Stimulated activated CD8-positive, alpha-beta memory T cell treated with anti-CD3 and anti-CD28 coated beads, Interleukin-4, amount 100 ng/mL, for 4 hours (primary cell): ENCODE measurements at places on chromosomes 1 and 21.

DNA sequence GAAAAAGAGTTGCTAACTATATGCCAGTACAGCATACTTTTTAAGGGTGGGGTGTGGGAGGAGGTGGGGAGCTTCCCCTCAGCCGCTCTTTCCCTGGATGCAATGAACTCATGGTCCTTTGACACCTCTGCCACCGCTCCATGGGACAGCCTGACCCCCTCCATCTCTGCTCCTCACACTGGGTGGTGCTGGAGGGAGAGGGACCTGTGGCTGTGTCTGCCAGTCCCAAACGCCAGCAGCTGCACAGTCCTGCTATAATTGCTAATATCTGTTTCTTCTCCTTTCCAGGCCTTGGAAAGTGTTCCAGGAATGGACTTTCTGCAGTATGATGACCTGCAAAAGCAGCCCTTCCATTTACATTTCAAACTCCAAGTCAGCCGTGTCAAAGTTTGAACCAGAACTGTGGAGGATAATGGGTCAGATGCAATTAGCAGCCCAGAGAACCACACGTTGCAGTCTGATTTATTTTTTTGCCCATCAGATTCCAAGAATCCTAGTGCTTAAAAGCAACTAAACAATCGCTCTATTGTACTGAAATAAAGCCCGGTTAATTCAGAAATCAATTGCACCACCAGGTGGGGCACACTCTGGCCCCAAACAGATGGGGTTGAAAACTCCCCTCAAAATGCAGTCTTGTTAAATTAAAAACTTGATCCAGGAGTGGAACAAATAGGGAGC, 160.7 kb upstream of the LMO4 start:
- no peak for DNase-seq

DNA sequence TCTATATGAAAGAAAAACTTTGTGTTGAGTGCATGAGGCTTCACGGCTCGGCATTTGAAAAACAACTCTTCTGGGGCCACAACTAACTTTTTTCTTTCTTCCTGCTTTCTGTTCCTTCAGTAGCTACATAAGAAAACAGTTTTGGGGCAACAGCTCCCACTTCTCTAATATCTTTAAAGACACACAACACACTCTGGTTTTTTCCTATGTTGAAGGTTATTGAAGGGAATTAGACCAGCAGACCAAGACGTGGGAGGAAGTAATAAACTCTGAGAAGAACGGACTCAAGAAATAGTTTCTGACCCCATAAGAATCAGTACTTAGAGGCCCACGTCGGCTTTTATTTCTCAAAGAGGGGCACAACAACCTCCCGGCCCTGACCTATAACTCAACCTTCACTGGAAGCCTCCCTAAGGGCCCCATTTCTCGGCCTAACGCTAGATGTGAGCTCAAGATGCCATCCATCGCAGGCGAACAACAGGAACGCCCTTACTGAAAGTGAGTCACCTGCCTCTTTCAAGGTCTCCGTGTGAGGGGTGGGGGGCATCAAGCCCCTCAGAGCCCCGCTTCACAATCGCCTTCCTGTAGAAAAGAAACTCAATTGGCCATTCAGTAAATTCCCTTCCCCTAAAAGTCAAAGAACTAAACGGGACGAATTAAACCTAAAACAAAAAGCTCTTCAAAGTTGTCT, 844 bp downstream of the ZMYM6 start:
- DNase-seq = peak; percentile 25

GRCh38 chr1:199657449-199657848, 370.1 kb upstream of the NR5A2 start:
- DNase-seq = no peak

GRCh38 chr1:7111853-7112252, 326.6 kb downstream of the CAMTA1 start:
- DNase-seq = no peak

GRCh38 chr1:11796036-11796828, 9.5 kb downstream of the MTHFR start:
- DNase-seq = no peak

DNA sequence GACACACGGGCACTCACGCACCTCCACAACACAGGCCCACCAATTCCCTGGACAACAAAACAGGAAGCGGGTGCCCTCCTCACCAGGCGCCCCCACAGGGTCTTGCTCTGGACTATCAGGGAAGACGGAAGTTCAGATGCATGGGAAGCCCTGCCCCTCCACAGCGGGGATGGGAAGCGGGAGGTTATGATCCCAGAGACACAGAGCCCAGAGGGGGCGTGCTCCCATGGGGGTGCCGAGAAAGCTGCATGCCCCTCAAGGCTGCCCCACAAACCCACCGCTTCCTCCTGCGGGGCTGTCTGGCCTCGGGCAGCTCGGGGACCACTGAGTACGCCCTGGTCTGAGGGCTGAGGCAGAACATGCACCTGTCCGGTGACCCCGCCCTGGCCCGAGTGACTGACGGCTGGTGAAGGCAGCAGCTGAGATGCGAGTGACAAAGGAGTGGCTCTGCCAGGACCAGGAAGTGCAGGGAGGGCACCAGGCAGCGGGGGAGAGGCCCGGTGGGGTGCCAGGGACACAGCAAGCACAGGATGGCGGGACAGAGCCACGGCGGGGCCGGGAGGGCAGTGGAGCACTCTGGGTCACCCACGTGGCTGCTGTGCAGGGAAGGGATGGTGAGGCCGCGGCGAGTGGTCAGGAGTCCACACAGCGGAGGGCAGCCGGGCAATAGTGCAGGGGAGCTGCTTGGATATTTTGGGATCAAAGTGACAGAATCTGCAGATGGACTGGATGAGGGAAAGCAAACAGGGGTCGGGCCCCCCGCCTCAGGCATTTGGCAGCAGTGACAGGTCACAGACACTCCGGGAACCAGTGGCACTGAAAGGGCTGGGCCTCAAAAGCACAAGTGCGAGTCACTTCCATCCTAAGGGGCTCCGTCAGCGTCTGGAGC, 18.6 kb downstream of the NADK start:
- no peak for DNase-seq

DNA sequence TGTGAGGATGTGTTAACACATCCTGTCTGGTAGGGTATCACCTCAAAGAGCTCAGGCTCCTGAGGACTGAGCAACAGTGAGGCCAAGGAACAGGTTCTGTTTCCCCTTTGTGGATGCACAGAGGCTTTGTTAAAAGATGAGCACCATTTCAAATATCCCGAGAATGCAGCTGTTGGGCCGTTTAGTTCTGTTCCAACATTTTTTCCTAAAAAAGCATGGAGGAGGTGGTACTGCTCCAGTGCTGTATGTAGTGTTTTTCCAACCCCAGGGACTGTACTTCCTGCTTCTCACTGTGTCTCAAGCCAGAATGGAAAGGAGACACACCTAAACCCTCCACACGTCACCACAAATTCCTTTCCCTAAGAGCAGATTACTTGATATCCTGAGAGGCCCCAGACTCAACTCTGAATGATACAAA, 53.8 kb upstream of the BCL10 start:
- DNase-seq = no peak

- DNase-seq = no peak
Measured at GRCh38 chr1:98331718-98332311, 329.7 kb upstream of the SNX7 start.

- peak; percentile 75 for DNase-seq
Measured at GRCh38 chr21:41425954-41426675, at the start of gene MX1. Gene MX1 (plus strand): TSS chr21:41426239. CDS start chr21:41432071, 5,832 bp downstream.

GRCh38 chr1:237527761-237528160, 363.0 kb downstream of the ZP4 start:
- no peak for DNase-seq

DNA sequence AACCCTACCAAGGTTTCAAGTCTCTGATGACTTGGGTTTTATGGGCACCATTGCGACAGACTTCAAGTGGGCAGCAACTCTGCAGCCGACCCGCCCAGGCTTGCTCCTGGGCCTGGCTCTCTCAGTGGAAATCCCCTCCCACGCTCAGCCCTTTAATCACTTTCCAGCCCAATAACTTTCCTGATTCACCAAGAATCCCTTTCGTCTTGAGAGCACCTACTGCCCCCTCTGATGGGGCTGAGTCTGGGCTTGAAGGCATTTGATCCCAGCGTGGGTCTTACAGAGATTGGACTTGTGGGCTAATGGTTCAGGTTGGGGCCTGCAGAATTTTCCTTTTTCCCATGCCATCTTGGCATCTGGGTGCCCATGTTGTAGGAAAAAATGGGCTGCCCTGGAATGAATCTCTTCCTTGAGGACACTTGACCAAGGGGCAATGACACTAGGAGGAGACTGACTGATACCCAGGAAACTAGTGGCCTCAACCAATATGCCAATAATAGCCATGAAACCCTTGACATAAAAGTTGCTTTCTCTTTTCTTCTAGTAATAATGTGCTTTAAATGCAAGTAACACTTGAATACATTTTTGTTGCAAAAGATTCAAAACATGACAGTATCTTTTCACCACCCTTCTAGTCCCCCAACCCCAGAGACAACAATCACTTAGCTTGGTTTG, 7.8 kb upstream of the PHLDA3 start:
- DNase-seq = no peak

DNA sequence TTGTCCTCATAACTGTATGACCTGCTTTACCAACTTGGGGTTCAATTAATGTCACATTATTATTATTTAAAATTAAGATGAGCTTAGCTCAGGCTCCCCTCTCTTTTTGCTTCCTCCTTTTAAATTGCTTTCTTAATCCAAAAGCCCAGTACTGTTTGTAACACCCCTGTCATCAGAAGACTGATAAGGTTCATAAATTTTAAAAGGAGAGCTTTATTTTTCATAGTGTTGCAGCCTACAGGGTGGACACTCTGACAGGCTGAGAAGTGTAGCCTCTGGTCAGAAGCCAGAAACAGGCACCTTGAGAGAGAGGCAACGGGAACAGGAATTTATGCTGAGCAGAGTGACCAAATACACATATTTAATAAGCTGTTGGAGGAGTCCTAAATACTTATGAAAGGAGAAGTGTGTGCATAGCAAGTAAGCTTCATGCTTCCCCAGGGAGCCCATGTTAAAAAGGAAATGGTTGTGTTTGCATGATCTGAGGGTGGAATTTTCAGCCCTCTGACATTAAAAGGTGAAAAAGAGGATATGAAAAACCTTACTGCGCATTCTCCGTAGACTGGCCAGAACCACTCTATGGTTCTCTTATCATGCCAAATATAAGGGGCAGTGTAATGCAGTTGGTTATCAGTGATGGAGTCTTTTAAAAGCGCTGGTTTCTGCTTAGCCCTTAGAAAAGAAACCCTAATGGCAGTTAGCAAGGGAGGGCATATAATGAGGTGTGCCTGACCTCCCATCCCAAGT, 30.5 kb upstream of the FGGY start:
- no peak for DNase-seq

GRCh38 chr1:151619489-151620093, 7.7 kb downstream of the SNX27 start:
- DNase-seq = no peak

- DNase-seq = no peak
Measured at GRCh38 chr1:184190616-184191015, 139.1 kb downstream of the TSEN15 start.

DNA sequence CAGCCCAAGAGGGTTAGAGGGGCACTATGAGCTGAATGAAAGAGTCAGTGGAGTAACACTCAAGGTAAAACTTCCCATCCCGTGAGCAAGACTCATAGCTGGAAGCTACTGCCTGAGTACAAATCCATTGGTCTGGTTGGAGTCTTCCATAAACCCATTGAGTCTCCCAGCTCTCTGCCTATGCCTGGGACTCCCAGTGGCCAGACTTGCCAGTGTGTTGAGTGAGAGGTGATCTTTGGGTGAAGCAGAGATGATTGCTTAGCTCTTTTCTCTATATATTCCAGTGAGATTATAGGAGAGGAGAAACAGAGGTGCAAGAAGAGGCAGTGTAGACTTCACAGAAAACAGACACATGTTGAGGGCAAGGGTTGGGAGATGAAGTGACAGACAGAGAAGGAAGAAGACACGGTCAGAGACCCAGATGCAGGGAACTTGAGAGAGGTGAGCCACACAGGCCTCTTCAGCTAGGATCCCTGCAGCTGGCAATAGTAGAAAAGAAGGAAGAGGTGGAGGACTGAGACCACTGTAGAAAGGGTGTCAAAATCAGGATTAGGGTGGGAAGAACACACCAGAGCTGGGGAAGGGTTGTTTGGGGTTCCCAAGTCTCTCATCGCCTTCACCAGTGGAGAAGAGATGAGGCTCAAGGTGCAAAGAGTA, 3.7 kb downstream of the FOXD2 start:
- DNase-seq = no peak

- no peak for DNase-seq
Measured at GRCh38 chr1:117897551-117897950, 31.9 kb downstream of the GDAP2 start.

- no peak for DNase-seq
Measured at GRCh38 chr1:19765623-19766022, 34.1 kb downstream of the TMCO4 start.

DNA sequence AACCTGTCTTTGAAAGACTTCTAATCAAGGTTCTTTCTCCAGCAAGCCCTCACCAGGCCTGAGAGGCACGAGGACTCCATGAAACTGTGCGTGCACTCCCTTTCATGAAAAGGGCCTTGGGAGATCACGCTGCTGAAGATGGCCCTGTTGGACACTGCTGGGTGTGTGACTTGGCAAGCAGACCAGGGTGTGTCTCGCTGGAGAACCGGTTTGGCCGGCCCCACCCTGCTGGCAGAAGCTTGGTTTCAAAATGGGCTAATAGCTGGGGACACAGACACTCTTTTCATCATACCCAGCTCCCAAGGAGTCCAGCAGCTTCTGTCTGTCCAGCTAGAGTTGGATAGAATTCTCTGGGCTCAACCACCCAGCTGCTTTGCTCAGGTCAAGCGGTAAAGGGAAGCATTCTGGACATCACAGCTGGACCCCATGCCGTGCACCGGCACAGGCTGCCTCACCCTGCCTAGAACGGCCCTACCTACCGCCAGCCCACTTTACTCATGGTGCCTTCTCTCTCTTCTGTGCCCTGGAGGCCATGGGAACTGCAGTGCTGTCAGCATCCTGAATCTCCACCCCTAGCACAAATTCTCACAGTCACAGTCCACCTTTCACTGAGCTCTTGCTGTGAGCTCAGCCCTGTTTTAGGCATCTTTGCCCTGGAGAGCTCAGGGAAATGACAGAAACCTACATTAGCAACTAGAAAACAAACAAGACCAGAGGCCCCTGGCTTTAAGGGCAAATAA, 24.6 kb downstream of the PKP1 start:
- DNase-seq = no peak

- DNase-seq = no peak
Measured at GRCh38 chr1:202462342-202463076, 114.0 kb downstream of the PPP1R12B start.

DNA sequence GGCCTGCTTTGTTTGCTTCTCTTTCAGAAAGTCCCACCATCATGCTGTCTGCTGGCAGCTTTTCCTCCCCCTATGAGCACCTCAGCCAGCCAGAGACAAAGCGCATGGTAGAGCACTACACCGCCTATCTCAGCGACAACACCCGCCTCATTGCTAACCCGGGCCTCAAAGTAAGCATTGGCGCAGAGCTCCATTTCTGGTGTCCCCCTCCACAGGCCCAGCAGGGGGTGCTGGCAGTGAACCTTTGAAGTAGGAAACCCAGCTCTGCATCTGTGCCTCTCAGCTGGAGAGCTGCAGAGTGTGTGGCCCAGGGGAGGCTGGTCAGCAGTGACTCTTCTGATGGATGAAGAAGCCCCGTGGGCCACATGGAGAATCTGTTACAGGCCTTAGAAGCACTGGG, 81.2 kb upstream of the RAVER2 start:
- no peak for DNase-seq
